ENCODE measurements at places on chromosomes 7 and 10.

- DNase-seq, result no peak
Measured at GRCh38 chr10:125144693-125145623, 15.4 kb downstream of the CTBP2 start.

- DNase-seq, result no peak
Measured at GRCh38 chr7:120860156-120860555, 2.2 kb upstream of the TSPAN12 start.

GRCh38 chr7:97697396-97697795, 34.5 kb upstream of the TAC1 start:
- DNase-seq, result no peak

DNA sequence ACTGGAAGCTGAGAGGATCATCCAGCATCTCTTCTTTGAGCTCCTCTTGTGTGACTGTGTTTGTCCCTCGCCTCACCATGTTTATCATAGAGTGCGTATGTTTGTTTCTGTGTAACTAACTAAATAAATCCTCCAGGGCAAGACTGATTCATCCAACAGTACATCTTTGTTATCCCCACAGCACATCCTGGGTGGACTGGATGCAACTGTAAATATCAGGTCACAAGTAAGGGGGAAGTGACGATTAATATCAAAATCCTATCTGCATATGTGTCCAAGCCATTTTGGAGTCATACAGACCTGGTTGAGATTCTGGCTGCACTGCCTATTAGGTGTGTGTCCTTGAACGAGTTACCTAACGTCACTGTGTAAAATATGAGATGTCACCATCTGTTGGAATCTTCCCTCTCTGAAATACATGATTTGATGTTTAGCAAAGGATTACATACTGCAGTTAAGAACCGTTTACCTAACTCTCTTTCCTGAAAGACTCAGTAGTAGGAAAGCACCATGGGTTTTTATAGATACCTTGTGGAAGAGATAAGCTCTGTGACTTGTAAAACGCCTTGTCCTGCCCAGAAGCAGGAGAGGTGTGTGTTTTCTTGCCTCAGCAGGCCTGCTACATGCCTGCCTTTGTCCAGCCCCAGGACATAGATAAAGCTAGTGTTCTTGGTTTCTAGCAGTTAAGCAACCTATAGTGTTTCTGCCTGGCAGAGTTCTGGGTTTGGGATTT, 25.8 kb downstream of the WBP1L start:
- DNase-seq, result no peak

GRCh38 chr7:91191771-91192170, 72.5 kb upstream of the FZD1 start:
- DNase-seq, result no peak

GRCh38 chr7:134782121-134782623, 2.7 kb downstream of the CALD1 start:
- no peak for DNase-seq

- DNase-seq, result no peak
Measured at GRCh38 chr7:94540428-94540827, 30.8 kb downstream of the CASD1 start.

- peak; percentile 39 for DNase-seq
Measured at GRCh38 chr10:71083716-71083975, 128.7 kb upstream of the UNC5B start.

GRCh38 chr7:48365010-48365409, 193.8 kb downstream of the ABCA13 start:
- DNase-seq, result no peak
